ENCODE measurements at places on chromosomes 5 and 9.
A peak's percentile ranks its signal among the peaks of the same experiment; 100 is the strongest.

GRCh38 chr5:107470295-107470582 lies 200.5 kb downstream of the EFNA5 start:
- no peak for DNase-seq

GRCh38 chr9:130255631-130256134 lies 9.9 kb upstream of the HMCN2 start:
- DNase-seq, result no peak

GRCh38 chr5:164345173-164345849 lies 839.9 kb downstream of the MAT2B start:
- DNase-seq, result no peak

GRCh38 chr9:73596321-73596720 lies 444.7 kb downstream of the ANXA1 start:
- no peak for DNase-seq

DNA sequence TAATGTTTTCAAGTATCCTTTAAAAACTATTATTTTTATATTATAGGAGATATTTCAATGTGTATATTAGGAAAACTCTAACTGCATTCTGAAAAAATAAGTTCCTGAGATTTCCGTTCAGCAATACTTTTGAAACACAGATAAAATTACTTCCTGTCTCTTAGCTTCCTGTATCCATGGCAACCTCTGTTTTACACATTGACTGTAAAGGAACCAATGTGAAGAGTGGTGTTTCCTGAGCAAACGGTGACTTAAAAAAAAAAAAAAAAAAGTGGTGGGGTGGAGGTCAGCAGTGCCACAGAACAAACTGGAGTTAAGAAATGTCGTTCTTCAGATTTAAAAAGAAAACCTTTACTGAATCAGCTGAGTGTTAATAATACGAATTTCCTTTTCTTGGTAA lies at the start of gene LRRC70:
LRRC70 (plus strand) TSS at position 280 of the 400 bp plus-strand sequence. CDS start 620 bp downstream, outside the sequence.
- peak; percentile 85 for DNase-seq

DNA sequence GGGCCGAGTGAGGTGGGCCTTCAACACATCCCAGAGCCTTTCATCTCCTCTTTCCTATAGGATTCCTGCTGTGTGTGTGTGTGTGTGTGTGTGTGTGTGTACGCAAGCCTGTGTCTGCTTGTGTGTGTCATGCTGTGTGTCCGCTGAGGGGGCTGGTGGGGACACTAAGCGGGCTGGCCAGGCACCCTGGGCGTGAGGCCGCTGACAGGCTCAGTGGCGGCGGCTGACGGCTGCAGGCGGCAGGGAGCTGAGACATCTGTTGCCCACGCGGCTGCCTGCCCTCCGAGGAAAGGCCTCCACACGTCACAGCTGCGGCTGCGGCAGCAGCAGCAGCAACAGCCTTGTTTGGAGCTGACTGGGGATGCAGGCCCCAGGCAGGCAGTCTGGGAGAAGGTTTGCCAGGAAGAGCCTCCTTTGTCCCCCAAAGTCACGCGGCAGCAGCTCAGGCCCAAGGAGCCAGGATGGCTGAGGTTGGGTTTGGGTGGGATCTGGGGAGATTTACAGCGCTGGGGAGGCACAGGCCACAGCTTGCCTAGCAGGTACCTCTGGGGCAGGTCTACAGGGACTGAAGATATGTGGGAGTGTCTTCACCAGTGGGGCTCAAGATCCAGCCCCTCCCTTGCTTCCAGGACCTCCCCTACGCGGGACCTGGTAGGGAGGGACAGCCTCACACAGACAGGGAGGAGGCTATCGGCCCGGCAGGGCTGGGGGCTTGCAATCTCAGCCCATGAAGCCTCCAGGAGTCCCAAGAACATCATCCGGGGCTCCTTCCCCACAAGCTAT lies 1.8 kb downstream of the PDLIM4 start:
- no peak for DNase-seq

- no peak for DNase-seq
Measured at GRCh38 chr5:179534431-179534830, 15.9 kb upstream of the RUFY1 start.

DNA sequence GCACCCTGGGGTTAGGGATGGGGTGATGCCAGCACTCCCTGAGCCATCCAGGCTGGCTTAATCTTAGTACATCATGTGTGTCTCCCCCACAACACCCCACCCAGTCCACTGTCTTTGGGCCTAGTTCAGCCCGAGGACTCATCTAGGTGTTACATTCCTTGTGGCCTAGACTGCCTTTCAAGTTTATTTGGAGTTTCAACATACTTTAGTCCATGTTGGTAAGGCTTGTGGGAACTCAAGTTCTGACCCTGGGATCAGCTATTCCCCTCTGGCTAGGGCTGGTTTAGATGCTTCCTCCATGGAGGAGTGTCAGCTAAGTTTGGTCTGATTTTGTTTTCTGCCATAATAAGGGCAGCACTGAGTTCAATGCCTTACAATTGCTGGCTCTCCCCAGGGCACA lies 302.4 kb downstream of the SMARCA2 start:
- DNase-seq, result no peak

DNA sequence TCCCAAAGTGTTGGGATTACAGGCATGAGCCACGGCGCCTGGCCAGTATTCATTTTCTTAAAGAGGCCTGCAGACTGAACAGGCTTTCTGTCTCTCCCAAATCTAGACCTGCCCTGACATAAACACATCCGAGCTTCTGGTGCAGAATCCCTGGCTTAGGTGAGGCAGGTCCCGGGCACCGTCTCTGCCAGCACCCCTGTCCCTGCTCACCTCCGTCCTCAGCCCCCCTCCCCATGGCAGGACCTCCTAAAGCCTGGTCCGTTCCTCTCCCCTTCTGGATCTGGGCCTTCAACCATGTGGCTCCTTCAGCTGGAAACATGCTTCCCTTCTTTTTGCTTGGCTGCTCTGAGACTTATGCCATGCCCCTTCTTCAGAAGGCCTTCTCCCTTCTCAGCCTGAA lies 22.7 kb upstream of the RXRA start:
- DNase-seq, result no peak

- no peak for DNase-seq
Measured at GRCh38 chr9:33659921-33660320, 135.4 kb upstream of the PRSS3 start.

GRCh38 chr5:58670582-58670981 lies 87.7 kb downstream of the RAB3C start:
- no peak for DNase-seq

- DNase-seq, result no peak
Measured at GRCh38 chr9:135716045-135716444, 14.1 kb downstream of the KCNT1 start.

DNA sequence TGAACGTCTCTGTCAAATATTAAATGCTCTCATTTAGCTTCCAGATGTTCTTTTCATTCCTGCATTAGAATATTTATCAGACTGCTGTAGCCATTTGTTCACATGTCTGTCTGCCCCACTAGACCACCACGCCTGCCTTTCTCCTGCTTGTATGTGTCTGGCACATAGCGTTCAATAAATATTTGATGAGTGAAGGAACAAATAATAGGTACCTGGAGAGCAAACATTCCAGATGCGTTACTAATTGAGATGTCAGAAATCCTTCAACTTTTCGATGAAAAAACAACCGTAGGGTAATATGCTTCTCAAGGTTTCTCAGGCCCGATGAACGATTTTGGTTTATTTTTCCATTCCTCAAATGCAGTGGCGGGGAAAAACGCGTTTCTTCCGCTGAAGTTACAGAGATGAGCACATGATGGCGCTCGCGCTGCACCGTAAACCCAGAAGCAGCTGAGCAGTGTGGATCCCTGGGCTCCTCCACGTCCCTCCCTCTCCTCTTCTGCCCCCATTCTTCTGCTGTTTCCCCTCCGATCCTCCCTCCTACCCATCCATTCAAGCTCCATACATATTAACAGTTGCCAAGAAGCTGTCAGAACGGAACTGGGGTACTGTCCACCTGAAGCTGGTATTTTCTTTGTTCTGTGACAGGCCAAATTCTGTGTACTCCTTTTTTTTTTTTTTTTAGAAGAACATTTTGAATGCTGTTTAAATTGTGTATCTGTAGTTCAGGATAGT lies 245.4 kb downstream of the MPDZ start:
- DNase-seq, result no peak

GRCh38 chr9:127154003-127154389 lies 31.6 kb upstream of the ANGPTL2 start:
- DNase-seq, result no peak

DNA sequence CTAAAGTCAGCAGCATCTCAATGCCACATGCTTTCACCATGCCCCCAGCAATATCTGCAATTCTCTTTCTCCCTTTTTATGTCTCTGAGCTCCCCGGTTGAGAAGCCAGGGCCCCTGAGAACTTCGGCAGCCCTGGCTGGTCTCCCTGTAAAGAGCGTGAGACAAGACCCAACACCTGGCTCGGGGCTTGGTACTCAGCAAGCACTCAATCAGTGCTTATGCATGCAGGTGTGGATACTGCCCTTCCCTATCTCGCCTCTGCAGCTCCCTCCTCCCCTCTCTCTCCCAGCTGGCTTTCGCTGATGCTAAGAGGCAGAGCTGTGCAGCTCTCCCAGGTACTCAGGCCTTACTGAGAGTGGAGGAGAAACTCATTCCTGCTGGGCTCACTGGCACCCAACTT lies 41.7 kb upstream of the AKNA start:
- no peak for DNase-seq

GRCh38 chr5:158976035-158976434 lies 123.7 kb downstream of the EBF1 start:
- no peak for DNase-seq

- DNase-seq, result peak; percentile 65
Measured at GRCh38 chr9:127555840-127556820, 55.9 kb upstream of the STXBP1 start.

- no peak for DNase-seq
Measured at GRCh38 chr5:89283728-89284493, 400.9 kb upstream of the MEF2C start.

GRCh38 chr9:135385793-135386192 lies 93.8 kb upstream of the PPP1R26 start:
- DNase-seq, result no peak

DNA sequence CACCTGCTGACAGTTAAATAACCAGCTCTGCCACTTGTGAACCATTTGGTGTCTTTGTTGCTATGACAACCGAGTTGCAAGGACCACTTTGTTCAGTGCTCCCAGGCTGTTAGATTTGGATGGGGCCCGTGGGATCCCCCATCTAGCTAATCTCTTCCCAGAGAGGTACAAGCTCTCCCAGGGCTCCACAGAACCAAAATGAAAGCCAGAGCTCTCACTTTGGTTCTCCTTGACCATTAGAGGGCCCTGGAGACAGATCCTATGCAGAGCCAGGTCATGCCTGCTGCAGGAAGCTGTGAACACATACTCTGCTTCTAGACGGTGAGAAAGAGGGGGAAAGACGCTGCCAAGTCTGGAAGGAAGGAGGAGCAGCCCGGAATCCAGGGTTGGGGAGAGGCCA lies 224.6 kb downstream of the GABBR2 start:
- no peak for DNase-seq

GRCh38 chr5:128343168-128343567 lies 194.9 kb downstream of the FBN2 start:
- DNase-seq, result no peak

GRCh38 chr9:93577975-93578682 lies 1.7 kb downstream of the PHF2 start:
- no peak for DNase-seq

DNA sequence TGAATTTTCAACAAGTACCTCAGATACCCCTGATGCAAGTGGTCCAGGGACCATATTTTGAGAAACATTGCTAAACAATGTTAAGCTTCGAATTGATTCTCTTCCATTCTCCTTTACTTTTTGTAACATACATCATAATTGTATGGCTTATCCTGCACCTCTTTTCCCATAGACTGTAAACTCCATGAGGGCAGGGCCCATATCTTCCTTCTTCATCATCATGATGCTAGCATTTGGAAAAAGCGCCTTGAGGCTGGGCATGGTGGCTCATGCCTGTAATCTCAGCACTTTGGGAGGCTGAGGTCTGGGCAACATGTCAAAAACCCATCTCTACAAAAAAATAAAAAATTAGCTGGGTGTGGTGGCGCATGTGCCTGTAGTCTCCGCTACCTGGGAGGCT lies 14.5 kb upstream of the DELE1 start:
- no peak for DNase-seq

DNA sequence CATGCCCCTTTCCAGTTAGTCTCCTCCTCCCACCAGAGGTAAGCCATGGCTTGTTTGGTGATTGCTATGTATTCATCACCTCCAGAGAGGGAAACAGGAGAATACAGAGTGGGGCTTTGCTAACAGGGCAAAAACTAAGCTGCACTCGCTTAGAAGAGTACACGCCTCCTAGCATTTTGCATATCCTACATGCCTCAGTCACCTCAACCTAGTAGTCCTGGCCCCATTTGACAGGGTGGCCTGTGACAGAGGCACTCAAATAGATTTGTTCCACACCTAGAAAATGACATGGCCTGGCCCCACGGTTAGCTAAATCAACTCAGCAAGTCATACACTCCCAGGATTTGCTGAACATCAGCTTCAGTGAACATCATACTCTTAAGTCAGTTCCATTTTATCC lies 90.7 kb downstream of the CYFIP2 start:
- DNase-seq, result no peak

Measured in CD4-positive, alpha-beta T cell treated with Interleukin-12 subunit alpha and Interleukin-12 subunit beta, for 1 hour (primary cell).